ENCODE measurements at places on chromosomes 5 and 9.

GRCh38 chr5:42680046-42680445 is 76.6 kb upstream of the CCDC152 start:
- DNase-seq: no peak

DNA sequence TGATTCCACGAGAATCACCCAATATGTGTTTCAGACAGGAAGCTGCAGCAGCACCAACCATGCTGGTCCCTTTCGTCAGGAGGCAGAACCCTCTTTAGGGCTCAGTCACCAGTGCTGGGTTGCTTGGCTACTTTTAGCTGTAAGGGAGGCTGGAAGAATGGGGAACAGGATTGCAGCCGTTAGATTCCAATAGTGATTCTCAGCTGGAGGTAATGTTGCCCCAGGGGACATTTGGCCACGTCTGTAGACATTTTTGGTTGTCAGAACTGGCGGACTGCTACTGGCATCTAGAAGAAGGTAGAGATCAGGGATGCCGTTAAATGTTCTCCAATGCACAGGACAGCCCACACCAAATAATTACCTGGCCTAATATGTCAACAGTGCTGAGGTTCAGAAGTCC is 81.8 kb downstream of the ANKRD33B start:
- no peak for DNase-seq

DNA sequence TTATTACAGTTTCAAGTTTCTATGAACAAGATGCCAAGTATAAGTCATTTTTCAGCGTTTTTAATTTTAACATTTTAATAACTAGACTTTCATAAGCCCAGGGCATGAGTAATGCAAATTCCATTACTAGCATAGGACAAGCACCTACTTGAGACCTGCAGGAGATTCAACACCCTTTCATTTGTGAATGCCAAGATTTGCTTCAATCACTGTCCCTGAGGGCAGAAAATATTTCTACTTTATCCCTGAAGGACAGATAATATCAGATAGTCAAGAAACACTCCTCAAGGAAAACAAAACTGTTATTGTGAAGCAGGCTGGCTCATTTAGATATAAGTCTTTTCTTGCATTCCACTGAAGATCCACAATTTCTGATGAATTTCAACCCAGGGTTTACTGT is 27.7 kb upstream of the ZNF622 start:
- no peak for DNase-seq

DNA sequence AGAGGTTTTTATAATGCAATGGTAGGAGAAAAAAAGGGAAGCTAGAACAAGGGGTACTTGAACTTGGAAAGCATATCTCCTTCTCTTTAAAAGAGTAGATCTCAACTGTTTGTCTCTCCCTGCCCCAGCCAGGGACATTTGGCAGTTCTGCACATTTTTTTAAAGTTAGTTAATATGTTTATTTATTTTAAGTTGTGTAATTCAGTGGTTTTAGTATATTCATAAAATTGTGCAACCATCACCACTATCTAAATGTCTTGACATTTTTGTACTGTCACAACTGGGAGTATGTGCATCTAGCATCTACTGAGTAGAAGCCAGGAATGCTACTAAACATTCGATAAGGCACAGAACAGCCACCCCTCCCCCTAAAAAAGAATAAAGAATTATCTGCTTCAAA is 103.5 kb upstream of the DPYSL3 start:
- no peak for DNase-seq

DNA sequence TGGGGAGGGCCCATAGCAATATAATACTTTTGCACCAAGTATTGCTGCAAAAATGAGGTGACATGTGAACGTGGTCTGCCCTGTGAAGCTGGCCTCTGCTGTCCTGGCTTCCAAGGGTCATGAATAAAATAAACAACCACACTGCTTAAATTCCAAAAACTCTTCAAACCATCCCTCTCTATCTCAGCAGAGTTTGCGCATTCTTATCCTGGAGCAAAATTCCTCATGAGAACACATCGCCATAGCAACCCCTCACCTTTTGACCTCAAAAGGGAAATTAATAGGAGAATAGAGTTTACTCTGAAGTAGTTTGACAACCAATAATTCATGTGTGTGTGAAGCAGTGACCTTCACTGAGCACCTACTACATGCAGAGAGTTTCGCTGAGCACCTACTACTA is 342.9 kb downstream of the SPOCK1 start:
- DNase-seq: no peak

- DNase-seq: no peak
Observed at GRCh38 chr5:15261269-15261995, 238.5 kb upstream of the FBXL7 start.

DNA sequence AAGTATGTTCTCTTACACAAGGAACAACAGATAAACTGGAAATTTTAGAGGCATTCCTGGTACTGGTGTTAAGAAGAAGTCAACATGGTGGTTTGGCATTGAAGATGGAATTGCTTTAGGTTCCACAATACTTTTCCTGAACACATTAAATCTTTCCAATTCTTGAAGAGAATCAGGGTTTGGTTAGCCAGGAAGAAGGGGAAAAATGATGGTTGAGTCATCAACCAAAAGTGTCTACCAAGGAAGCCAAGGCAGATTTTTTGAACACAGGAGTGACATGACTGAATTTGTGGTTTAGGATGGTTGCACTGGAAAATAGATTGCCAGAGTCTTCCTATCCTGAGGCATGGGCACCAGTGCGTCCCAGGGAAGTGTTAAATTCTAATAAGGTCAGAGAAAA is 433.4 kb downstream of the TMEM38B start:
- no peak for DNase-seq

DNA sequence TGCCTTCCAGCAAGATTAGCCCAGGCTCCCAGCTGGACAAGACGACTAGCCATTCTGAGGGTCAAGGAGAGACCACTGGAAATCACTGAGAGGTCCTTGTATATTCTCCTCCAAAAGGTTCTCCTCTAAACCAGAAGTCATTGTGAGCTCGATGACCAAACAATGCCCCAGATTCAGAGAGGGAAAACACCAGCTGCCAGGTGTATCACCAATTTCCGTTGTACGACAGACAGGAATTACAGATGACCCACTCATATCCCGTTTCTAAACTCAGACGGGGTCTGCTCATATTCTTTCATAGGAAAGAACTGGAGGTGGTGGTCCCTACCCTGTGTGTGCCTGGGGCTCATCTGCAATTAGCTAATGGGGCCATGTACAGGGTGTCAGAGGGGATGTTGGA is 14.2 kb downstream of the FAXDC2 start:
- DNase-seq: no peak

DNA sequence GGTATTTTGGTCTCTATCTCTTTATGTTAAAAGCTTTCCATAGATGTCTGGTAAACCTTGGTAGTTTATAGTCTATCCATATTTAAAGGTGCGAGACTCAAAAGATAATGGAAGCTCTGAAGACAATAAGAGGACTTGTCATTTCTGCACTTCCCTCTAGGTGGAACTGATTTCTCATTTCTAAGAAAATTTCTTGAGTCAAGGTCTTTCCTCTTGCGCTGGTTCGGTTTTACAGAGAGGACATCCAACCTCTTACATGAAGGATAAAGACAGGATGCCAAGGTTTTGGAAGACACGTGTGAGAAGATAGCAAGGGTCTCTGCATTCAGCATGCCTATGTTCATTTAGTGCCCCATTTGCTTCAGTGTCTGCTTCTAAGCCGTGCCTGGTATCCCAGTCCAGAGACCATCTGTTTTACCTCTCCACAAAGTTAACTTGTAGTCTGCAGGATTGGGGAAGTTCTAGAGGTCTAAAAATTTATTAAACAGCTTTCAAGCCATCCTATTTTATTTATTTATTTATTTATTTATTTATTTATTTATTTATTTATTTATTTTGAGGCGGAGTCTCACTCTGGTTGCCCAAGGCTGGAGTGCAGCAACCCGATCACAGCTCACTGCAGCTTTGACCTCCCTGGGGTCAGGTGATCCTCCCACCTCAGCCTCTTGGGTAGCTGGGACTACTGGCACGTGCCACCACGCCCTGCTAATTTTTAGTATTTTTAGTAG is 41.6 kb downstream of the KIAA1191 start:
- no peak for DNase-seq

- DNase-seq: no peak
Observed at GRCh38 chr5:337563-338130, 16.1 kb downstream of the AHRR start.

- DNase-seq: no peak
Observed at GRCh38 chr5:12330381-12330780, 426.1 kb upstream of the CTNND2 start.

DNA sequence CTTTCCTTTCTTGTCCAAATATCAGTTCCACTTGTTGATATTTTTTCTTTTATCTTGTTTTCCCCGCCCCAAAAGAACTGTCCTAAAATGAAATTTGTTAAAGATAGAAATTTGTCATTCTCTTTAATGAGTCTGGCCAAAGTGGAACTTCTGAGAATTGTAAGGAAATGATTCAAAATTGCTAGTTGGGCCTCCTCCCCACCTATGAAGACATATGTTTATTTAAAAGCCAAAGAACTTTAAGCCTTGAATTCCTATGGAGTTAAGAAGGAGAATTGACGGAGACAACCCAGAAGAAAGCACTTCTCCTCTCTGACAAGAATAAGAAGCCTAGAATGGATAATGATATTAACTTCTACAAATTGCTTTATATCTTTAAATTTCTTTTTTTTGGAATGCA is 59.1 kb upstream of the ALDH1A1 start:
- no peak for DNase-seq

- peak; percentile 13 for DNase-seq
Observed at GRCh38 chr5:172370648-172371545, 83.4 kb downstream of the SH3PXD2B start.

- DNase-seq: no peak
Observed at GRCh38 chr9:75889977-75890471, 449 bp upstream of the PCSK5 start.

DNA sequence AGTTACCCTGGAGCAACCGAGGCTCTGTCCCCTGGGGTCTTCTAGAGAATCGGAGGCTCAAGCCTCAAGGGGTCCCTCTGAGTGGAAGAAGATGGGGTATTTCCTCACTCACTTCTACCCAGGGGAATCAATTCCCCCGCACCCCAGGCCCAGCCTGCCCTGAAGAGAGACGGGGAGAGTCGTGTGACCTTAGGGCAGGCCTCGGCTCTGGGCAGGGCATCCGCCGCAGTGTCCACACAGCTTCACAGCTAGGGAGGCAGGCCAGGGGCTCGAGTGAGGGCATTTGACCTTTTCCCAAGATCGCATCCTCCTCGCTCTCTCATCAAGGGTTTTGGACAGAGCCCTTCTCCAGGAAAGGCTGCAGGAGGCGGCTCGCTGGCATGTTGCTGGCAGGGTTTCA is 57.9 kb upstream of the CNOT6 start:
- no peak for DNase-seq

DNA sequence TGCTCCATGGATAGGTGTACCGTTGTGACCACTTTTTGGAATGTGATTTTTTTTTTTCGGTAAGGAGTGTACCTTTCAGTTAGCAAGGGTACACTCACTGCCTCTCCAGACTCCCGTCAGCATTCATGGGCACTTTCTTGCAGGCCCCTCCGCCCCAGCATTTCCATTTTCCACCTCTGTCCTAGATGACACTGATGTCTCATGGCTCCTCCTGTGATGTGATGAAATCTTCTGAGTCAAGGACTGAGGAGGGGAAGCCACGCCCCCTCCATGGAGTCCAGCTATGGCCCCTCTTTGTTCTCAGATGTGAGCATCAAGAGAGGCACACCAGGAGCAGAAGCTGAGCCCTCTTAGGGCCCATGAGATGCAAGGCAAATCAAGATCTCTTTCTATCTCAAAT is 61.8 kb downstream of the CTSL start:
- no peak for DNase-seq
